ENCODE measurements at places on chromosomes 13 and 19.

GRCh38 chr13:28505543-28506135, 10.7 kb upstream of the FLT1 start:
- no peak for DNase-seq

- DNase-seq, result no peak
These were observed 7.1 kb upstream of the POU4F1 start for GRCh38 chr13:78610381-78610883.

GRCh38 chr19:23440791-23441190, 45.5 kb upstream of the ZNF91 start:
- DNase-seq, result no peak

DNA sequence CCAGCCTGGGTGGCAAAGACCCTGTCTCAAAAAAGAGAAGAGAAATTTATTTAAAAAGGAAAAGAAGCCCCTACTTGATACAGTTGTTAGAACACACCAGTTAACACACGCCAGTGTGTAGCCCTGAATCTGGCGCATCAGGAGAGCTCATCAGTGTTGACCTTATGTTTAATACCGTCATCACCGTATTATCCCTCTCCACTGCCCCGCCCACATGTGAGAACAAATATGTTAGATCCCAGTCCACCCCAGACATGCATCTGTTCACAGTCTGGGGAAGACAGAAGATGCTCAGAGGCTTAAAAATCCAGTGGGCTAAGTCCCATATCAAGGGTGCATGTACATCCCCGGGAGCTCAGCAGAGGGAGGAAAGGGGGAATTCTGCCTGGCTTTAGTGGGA, 155.2 kb downstream of the DPF1 start:
- no peak for DNase-seq

- DNase-seq, result no peak
These were observed 149.7 kb upstream of the STARD13 start for GRCh38 chr13:33435207-33435606.

DNA sequence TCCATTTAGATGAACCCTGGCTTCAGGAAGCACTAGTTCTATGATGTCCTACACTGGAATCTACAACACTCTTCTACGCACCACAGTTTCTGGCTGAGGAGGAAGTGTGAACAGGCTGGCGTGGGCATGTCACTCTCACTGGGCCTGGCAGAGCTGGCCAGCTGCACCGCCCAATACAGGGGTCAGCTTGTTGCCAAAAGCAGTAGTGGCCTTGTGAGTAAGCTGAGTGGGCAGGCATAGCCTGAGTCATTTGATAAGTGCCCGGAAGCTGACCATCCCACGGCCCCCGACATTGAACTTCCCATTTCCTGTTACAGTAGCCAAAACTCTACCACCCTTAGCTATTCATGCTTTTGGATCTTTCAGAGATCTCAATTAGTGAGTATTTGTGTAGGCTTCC, 240.9 kb upstream of the SERP2 start:
- no peak for DNase-seq

DNA sequence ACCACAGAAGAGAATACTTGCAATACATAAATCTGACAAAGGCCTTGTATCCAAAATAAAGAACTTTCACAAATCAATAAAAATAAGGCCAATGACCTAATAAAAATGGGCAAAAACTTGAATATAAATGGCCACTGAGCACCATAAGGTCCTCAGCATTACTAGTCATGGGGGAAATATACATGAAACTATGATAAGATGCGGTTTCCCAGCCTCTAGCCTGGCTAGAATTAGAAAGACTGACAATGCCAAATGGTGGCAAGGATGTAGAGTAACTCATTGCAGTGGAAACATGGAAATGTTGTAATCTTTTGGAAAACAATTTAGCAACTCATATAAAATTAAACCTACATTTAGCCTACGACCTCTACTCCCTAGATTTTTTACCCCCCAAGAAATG, 227.1 kb downstream of the GGACT start:
- no peak for DNase-seq

- peak; percentile 39 for DNase-seq
These were observed 12.9 kb upstream of the LENG8 start for GRCh38 chr19:54436031-54436523.

GRCh38 chr19:30153326-30154210, 211.5 kb downstream of the URI1 start:
- DNase-seq, result no peak

DNA sequence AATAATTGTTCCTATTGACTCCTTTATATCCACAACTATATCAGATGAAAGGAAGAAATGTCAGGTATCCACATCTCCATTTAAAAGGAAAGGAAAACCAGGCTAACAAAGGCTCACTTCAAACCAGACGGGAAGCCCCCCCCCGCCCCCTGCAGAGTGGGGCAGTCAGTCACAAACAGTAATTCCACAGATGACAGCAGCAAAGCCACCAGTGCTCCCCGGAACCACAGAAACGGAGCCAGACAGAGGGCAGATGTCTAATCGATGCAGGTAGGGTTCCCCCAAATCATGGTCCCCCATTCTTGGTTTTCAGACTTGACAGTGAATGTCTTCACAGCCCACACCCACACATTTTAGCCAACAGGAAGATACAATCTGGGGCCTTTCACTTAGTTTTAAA, 100.8 kb downstream of the STK24 start:
- DNase-seq, result no peak
